NCI-H187 (cell line): ENCODE measurements at places on chromosomes 1 and 21.

DNA sequence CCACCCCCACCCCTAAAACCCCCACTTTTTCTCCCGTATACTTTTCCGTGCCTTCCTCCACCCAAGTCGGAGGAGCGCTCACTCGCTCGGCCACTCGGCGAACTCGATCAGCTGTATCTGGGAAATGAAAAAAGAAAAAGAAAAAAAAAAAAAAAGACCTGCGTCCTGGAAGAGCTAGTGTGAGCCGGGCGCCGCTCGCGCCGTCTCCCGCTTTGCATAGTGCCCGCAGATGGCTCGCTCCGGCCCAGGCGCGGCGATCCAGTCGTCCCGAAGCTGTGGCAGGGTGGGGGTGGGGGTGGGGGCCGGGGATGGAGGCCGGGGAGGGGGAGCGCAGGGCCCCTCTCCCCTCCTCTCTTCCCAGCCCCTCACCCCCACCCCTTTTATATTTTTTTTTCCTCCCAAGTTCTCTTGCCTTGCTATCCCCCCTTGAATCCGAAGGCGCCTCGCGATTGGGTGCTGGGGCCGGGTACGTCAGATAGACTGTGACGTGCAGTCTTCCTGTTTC, 299 bp upstream of the PROX1 start:
- DNase-seq = no peak

DNA sequence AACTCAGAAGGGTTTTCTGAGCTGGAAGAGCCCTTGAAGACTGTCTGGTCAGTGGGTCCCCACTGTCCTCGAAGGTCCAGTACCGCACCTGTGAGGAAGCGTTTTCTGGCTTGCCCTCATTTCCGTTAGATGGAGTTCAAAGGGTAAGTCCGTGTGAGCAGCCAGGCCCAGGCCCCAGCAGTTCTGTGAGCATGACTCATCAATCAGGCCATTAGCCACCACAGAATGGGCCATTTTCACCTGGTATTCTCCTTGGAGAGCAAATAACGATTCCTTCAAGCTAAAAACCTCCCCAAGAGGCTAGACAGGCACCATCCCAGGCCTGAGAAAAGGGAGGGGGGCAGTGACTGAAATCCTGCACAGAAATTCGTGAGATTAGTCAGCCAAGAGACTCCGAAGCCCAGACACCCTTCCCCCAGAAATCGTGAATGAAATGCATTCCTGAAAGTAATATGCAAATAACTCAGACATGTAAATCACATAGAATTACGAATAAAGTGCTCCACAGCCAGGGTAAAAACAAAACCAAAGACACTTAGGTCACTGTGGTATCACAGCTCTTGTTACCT, 66.0 kb downstream of the BCAR3 start:
- no peak for DNase-seq

GRCh38 chr1:198151688-198152087, 5.1 kb upstream of the NEK7 start:
- DNase-seq = no peak

DNA sequence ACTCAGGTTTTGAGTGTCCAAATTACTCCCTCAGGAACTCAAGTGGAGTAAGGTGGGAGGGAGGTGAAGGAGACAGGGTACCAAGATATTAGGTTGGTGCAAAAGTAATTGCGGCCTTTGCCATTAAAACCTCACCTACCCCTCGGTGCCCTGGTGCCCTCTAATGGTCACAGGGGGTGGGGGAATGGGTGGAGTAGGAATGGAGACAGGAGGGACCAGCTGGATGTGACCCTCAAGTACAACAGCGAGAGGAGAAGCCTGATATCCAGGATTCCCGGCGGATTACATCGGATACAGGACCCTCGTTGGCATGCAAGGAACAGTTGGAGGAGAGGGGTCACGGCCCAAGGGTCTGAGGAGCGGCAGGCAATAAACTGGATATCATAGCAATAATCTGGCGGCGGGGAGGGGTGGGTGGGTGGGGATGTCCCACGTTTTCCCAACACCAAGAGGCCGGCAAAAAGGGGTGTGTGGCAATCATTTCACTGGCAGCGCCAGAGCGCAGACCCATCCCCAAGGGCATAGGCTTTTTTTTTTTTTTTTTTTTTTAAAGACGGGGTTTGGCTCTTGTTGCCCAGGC, 4.3 kb upstream of the ZBTB7B start:
- no peak for DNase-seq

DNA sequence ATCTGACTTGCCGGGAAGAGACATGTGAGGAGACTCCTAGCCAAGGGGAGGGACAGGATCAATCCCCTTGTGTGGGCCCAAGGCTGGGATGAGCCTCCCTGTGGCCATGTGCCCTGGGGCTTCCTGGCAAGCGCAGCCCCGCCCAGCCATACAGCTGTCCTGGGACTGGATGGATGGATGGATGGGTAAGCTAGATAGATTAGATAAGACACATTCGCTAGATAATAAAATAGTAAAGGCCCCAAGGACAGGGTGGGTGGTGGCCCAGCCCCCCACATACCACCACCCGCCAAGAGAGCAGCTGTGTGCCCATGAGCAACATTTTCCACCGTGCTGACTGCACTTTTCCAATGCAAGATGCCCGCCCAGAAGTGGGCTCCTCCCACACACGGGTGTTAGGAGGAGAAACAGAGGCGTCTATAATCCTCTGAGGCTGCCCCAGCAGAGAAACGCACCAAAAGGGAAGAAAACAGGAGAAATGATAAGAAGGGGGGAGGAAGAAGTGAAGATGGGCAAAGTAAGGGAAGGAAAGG, 25.1 kb downstream of the ZBTB17 start:
- DNase-seq = no peak

DNA sequence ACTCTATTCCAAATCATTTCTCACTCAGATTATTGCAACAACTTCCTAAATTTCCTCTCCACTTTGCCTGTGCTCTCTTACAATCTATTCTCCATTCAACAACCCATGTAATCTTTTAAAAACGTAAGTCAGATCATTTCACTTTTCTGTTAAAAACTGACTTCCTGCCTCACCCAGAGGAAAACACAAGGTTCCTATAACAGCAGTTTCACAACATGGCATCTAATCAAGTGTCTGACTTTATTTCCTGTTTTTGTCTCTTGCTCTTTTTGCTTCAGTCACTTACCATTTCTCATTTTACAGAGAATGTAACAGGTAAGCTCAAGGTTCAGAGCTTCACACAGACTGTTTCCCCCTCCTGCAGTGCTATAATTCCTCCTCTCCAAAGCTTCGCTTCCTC, 560.7 kb downstream of the LRRIQ3 start:
- no peak for DNase-seq

- no peak for DNase-seq
Measured at GRCh38 chr1:208496467-208497371, 252.5 kb upstream of the PLXNA2 start.

DNA sequence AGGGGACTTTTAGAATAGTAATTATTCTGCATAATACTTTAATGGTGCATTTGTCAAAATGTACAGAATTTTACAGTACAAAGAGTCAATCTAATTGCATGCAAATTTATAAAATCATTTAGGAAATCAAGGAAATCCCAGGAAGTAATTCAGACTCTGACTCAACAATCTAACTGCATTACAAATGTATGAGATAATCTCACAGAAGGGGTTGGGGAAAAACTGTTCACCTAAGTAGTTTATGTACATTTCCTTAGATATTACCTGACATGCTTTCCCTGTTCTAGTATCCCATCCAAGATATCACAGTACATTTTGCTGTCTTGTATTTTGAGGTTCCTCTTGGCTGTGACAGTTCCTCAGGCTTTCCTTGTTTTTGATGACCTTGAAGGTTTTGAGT, 4.7 kb downstream of the CRB1 start:
- DNase-seq = no peak

GRCh38 chr1:178752891-178753290, 27.8 kb downstream of the RALGPS2 start:
- no peak for DNase-seq

- peak; percentile 26 for DNase-seq
Measured at GRCh38 chr1:211643324-211644212, 31.9 kb downstream of the NEK2 start.

DNA sequence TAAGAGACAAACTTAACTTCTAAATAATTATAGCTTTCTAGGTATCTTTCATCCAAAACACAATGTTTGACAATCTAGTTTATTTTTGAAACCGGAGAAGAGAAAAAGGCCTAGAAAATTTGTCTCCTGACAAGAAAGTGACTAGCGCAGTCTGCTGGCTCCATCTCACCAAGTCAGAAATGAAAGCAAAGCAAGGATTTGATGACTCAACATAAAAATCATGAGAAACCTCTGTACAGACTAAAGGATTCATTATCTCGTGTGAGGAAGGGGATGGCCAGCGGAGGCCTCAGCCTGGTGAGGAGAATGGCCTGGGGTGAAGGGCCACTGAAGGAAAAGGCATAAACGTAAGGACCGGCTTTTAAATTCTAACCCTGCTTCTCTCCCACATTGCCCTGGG, 20.0 kb upstream of the TSNAX start:
- DNase-seq = no peak

DNA sequence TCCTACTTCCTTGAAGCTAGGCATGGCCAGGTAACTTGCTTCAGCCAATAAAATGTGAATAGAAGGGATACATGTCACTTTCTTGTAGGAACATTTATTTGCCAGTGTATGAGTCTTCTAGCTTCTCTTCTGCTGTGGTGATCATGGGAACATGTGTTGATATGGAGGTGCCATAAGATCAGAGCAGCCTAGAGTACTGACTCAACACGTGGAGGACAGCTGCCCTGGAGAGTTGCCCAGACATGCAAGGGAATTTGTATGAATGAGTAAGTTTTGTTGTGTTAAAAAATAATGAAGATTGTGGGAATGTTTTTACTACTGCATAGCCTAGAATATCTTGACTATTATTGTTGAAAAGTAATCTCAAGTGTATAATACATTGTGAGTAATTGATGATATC, 502.3 kb downstream of the NUF2 start:
- DNase-seq = no peak

- DNase-seq = peak; percentile 15
Measured at GRCh38 chr1:47997289-47998200, at the start of gene TRABD2B. Gene TRABD2B (minus strand): TSS chr1:47997385.

DNA sequence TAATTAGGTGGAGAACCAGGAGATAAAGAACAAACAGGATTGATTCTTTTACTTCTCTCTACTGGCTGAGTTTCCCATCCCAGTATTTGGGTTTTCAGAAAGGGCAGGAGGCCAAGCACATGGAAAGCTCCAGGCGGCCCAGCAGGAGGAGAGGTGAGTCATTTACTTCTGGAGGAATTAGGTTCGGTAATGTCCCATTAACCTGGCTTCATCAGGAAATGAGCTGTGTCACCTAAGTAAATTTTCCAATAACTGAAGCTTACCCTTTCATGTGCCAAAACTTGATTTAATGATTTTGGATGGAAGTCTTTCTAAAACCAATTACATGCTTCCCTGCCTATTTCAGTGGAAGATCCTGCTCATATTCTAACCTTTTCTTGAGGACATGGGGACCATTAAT, 257.6 kb upstream of the USP24 start:
- no peak for DNase-seq

- DNase-seq = no peak
Measured at GRCh38 chr1:241007668-241008067, 349.3 kb downstream of the RGS7 start.

DNA sequence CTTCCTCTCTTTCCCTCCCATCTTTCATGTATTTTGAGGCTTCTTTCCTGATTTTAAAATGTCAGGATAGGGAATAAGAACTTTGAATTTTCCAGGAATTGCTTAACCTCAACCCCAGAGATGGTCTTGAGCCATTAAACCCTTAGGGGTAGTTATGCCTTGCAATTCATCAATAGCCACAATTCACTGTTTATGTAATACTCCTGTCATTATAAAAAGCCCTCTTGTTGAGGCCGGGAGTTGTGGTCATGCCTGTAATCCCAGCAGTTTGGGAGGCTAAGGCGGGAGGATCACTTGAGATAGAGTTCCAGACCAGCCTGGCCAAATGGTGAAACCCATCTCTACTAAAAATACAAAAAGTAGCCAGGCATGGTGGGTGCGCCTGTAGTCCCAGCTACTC, 24.5 kb downstream of the SPATA45 start:
- DNase-seq = no peak

DNA sequence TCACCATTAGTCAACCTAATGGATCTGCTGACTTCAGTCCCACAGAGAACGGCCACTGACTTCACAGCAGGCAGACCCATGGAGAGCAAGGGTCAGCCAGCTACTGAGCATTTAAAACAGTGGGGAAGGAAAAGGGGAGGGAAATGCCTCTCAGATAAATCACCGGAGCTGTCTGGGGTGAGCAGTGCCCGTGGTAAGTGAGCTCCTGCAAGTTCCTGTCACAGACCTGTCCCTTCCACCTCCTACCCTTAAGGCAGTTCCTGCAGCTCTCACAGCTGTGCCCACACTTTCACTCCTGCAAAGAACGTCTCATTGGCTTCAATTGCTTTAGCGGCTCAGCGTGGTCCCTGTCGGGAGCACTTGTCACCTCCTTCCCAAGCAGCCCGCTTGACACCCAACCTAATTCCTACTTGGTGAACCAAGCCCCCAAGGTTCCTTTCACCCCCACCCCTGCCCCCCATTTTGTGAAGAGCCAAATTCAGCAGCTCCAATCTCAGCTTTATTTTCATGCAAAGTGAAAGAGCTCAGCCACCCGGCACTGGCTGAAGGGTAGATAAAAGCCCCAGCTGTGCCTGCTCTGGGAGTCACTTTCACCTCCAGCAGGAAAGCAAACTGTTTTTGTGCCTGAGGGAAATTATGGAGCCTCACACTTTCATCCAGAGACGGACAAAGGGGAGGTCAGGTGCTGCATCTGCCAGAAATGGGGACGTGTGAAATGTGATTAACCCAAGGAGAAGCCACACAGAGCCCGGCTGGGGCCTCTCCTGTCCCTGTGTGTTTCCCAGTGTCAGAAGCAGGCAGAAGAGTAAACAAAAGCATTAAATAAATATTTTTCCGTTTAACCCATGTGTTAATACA, 306.2 kb downstream of the TTLL7 start:
- DNase-seq = no peak
